Ovary (tissue), 10 donors: ENCODE measurements at places on chromosomes 2 and 18.

DNA sequence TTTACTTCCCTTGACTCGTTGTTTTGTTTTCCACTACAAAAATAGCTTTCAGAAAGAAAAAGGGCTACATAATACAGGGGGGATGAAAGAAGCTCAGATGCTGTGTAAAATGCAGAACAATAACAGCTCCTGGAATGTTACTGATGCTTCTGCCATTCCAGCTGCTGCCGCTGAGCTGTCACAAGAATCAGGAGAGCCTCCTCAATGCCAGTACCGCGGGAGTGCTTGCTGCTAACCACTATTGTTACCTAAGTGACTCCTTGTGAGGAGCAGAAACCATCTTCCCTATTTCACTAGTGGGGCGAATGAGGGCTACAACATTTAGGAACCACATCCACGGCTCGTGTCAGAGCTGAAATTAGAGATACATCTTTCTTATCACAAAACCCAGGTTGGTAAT lies 384.8 kb downstream of the GALR1 start:
- no peak for DNase-seq

GRCh38 chr2:30139131-30139870 lies 7.5 kb upstream of the YPEL5 start:
- DNase-seq: no peak

DNA sequence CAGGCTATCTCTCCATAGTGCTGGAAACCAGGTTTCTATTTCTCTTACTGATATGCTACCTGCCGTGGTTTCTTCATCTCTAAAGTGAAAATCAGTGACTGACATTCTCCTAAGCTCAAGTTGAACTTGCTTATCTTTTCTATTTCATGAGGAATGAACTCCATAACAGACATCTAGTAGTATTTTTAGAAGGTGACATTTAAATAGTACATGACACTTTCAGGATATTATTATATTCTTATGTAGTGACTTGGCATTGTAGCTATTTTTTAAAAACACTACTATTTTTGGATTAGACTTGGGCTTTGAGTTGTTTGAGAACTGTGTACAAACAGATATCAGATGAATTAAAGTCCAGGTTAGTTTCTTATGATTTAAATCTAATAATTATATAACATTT lies 1381.8 kb downstream of the DSC3 start:
- DNase-seq: no peak

- no peak for DNase-seq
Observed at GRCh38 chr2:6392966-6393365, 472.7 kb downstream of the CMPK2 start.

- no peak for DNase-seq
Observed at GRCh38 chr18:9416563-9417072, 58.7 kb upstream of the RALBP1 start.

GRCh38 chr18:57333940-57334339 lies 18.4 kb upstream of the ST8SIA3 start:
- DNase-seq: no peak

GRCh38 chr18:905307-905947 lies 756 bp downstream of the ADCYAP1 start:
- no peak for DNase-seq

GRCh38 chr18:57430079-57431001 lies 4.8 kb upstream of the ONECUT2 start:
- no peak for DNase-seq

GRCh38 chr2:70697603-70698383 lies 70.2 kb downstream of the ADD2 start:
- no peak for DNase-seq

GRCh38 chr2:135952891-135953290 lies 32.5 kb downstream of the DARS1 start:
- no peak for DNase-seq

- DNase-seq: peak; percentile 53
Observed at GRCh38 chr2:12177455-12178288, 431.2 kb downstream of the LPIN1 start.

- DNase-seq: no peak
Observed at GRCh38 chr18:73452866-73453265, 585.1 kb upstream of the NETO1 start.

- no peak for DNase-seq
Observed at GRCh38 chr2:72117718-72118117, 29.9 kb downstream of the CYP26B1 start.

DNA sequence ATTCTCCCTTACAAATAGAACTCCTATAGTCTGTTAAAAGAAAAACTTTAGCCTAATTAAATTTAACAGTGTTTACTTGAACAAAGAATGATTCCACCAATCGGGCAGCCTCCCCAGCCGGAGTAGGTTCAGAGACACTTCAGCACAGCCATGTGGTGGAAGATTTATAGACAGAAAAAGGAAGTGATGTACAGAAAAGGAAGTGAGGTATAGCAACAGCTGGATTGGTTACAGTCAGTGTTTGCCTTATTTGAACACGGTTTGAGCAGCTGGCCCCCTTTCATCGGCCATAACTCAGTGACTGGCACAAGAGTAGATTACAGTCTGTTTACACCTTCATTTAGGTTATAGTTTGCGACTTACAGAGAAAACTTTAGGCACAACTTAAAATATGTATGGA lies 2.1 kb upstream of the SKA1 start:
- DNase-seq: no peak

- no peak for DNase-seq
Observed at GRCh38 chr18:28514699-28515098, 337.8 kb upstream of the CDH2 start.

DNA sequence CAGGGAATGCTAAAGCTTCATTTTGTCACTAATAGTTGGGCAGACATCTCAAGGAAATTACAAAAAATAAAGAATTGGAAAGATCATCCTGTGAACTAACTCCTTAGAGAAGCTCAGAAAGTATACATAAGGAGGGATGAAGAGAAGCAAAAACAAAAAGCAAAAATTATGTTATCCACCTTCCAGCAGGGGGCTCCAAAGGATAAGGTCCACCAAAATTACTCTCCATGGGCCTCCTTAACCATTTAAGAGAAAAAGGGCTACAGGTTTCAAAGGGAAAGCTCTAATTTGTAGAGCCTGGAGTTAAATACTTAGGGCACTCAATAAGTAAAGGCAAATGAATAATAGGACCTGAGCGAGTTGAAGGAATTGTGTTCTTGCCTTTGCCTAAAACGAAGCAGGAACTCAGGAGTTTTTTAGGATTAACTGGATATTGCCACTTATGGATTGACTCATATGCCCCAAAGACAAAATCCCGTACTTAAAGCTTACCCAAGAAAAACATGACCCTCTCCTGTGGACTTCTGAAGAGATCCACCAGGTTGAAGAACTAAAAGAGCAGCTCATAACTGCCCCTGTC lies 1167.9 kb downstream of the DSC3 start:
- no peak for DNase-seq

DNA sequence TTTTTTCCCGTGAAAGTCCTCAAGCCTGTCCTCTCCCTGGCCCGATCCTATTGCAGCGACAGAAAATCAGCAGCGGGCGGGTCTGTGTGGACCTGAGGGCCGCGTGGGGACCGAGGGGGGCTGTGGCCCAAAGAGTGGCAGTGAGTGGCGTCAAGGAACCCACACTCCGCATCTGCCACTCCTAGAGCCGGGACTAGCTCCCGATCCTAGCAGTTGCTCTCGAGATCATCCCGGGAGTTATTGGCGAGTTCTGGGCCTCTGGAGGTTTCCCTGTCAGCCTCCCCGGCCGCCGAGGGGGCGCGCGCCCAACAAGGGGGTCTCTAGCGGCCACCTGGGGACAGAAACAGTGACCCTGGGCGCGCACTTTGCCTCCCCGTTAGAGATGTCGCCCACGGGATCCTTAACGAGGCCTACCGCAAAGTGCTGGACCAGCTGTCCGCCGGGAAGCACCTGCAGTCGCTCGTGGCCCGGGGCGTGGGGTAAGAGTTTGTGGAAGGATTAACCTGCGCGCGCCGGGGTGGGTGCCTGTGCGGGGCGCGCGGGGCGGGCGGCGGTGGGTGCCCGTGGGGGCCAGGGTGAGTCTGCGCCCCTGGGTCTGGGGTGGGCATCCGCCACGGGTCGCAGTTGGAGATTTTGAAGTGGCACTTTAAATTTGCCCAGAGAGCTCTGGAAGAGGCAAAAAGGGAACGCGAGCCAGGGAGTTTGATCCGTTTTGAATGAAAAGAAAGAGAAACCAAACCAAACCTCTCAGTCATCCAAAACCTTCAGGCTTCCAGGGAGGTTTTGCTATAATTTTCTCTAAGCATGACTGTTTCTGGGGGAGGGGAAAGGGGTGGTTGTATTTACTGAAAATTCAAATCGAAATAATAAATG lies 3.5 kb downstream of the ADCYAP1 start:
- DNase-seq: no peak

- no peak for DNase-seq
Observed at GRCh38 chr18:48171490-48172188, 237.5 kb downstream of the ZBTB7C start.

GRCh38 chr2:197349699-197350098 lies 39.1 kb upstream of the ANKRD44 start:
- no peak for DNase-seq

DNA sequence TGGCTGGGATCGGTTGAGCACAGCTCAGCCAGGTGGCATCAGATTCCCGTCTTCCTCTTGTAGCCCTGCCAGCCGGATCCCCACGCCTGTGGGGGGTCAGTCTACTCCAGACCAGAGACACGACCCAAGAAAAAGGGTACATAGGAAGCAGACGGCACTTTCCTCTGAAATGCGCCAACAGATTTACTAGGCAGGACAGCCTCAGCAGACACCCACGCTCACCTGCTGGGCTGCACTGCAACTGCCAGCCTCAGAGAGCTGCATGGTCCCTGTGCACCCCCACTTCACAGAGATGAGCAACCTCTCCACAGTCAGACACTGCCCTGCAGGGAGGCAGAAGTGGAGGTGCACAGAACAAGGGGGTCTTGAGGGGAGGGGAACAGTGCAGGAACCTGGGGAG lies 75.7 kb upstream of the OTOS start:
- no peak for DNase-seq

DNA sequence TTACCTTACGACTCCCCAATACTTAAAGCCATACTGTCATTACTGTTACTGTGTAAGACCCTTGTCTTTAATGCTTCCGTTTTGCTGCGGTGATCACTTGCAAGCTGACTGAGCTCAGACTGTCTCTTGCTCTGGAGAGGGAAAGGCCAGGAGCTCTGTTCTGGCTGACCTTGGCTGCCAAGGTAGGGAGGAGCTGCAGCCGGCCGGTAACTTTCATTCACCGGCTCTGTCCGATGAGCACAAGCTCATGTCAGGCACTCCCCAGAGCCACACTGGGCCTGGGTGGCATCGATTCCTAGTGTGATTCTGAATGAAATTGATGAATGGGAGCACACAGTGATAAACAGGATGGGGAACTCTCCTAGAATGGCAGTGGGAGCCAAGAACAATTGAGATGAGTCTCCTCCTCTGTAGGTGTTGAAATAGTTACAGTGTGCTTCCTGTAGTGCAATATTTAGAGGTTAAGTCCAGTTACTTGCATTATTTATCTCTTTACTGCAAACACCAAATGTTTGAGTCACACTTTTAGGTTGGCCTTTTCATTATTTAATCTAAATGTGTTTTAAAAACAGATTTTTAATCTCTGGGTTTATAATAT lies 100.9 kb downstream of the ATP9B start:
- no peak for DNase-seq

- DNase-seq: no peak
Observed at GRCh38 chr2:161471631-161472030, 55.5 kb downstream of the TBR1 start.

DNA sequence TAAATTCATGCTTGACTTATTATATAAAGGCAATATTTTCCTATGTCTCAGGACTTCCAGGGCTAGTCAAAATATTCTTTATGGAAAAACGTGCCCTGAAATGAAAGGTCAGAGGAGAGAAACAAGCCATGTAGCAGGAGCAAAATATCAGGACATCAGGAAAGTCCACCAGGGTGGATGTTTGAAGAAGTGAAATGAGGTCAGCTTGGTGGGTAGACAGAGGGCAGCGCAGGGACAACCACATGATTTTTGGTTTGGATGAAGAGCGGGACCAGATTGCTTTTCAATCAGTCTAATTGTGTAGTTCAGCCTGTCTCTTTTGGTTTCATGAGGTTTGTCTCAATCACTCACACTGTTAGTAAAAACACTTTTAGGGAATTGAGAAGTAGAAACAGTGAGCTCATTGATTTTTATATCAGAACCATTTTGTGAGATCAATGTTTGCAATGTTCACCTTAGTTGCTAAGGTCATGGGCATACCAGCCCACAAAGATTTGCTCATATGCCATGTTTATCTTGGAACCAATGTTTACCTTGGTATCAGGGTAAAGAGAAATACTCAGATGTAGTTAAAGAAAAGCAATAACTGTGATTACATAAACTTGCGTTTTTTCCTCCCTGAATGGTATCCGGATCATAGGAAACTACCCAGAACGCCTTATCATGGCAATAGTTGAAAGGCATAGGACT lies 32.1 kb downstream of the GKN2 start:
- no peak for DNase-seq

DNA sequence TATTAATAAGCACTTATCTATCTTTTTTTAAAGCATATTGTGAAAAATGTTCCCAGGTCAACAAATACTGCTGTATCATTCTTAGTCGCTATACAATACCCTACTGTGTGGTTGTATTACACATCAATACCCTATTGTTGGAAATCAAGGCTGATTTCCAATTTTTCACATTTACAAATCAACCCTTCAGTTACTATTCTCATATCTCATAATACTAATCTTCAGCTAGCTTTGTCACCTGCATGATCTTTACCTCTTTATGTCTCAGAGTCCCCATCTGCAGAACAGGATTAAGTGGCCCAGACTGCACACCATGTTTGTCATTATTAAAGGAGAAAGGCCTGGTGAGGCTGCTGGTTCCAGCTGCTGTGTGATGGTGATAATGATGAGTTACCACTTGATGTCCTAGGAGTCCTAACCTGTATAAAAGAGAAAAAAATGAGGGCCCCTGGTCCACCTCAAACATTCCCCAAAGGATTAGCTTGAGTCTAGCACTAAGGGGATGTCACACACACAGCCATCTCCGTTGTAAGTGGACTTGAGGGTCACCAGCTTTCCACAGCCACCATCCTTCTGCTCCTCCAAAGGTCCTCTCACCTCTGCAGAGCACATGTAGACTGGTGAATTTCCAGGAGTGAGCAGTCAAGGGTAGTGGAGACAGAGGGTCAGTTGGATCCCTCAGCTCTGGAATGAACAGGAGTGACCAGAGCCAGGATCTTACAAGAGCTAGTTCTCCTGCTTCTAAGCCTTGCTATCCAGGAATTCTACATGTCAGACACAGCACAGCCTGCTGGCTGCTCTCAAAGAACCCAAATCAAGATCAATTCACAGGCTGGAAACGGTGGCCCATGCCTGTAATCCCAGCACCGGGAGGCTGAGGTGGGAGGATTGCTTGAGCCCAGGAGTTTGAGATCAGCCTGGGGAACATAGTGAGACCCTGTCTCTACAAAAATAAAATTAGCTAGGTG lies 36.0 kb upstream of the BIN1 start:
- DNase-seq: peak; percentile 8

- no peak for DNase-seq
Observed at GRCh38 chr2:209790066-209790728, 18.6 kb downstream of the UNC80 start.
